Sigmoid colon (tissue), 7 donors: ENCODE measurements at places on chromosomes 12 and 14.

GRCh38 chr14:90696720-90697119, 119.5 kb downstream of the TTC7B start:
- H3K27me3 ChIP-seq: no peaks in the 10 kb centered on the region
- H3K27ac ChIP-seq: peak overlapping the region; percentile 85
- DNase-seq: no peak
- H3K4me3 ChIP-seq: no peak overlapping the region
- no peaks in the 10 kb centered on the region for H3K36me3 ChIP-seq

DNA sequence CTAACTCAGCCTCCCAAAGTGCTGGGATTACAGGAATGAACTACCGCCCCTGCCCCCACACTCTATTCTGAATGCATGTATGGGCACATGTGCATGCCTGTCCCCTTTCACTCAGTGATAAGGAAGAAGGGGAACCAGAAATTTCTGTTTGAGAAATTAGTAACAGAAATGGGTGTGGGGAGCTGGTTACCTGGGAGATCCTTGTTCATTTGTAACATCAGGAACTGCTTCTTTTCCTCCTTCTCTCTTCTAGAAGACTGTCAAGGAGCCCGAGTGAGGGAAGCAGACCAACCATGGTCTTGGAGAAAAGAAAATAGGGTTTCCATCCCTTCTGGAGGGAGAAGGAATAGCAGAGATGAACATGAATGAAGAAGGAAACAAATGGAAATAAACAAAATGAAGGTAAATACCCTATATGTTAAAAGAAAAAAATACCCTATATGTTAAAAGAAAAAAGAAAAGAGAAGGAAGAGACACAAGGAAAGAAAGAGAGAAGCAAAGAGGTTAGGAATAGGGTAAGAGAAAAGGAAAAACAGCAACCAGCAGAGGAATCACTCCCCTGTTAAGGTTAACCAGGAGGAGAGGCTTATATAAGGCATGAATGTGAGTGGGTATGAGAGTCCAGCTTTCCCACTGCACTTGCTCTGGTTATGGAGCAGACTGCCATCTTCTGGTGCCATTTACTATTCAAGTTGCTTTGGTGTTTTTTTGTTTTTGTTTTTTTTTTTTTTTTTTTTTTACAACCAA, 3.3 kb downstream of the PPP1R3E start:
- H3K27me3 ChIP-seq: no peaks in the 10 kb centered on the region
- peaks cover 33% of the 10 kb centered on the region for H3K4me1 ChIP-seq
- H3K4me3 ChIP-seq: no peak overlapping the region
- no peaks in the 10 kb centered on the region for H3K36me3 ChIP-seq
- no peak for DNase-seq

GRCh38 chr12:5203274-5203673, 159.6 kb downstream of the KCNA5 start:
- no peaks in the 10 kb centered on the region for H3K36me3 ChIP-seq
- H3K4me1 ChIP-seq: no peaks in the 10 kb centered on the region
- H3K4me3 ChIP-seq: no peak overlapping the region

DNA sequence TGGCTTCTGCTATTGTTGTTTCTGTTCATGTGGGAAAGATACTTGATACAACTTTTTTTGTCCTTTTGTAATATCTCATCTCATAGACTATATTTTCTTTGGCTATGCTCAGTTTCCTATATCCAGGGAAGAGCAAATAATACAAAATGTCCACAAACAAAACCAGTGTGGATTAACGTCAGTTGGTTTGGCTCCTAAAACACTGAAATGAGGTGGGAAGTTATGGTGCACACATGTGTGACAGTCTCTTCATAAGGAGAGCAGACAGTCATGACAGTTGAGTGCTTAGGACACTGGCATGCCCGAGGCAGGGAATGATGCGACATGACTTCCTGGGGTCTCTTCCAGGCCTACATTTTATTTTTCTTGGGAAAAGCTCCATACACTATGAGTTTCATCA, 27.5 kb downstream of the RHOJ start:
- no peak overlapping the region for H3K4me3 ChIP-seq
- H3K4me1 ChIP-seq: no peaks in the 10 kb centered on the region
- DNase-seq: no peak

DNA sequence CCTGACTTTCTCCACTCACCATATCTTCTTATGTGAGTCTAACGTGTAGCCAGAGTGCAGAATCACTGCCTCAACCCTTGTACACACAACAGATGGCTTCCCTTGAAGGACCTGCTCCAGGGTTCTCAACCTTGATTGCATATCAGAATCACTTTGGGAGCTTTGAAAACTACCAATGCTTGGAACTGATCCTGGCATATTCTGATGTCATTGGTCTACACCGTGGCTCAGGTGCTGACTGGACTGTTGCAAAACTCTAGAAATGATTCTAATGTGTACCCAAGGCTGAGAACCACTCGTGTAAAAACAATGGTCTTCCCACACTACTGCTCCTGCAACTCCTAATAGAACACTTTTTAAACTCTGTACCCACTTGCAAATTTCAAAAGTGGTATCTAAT, 18.5 kb downstream of the TMEM132D start:
- DNase-seq: no peak
- no peaks in the 10 kb centered on the region for H3K4me1 ChIP-seq
- no peak overlapping the region for H3K4me3 ChIP-seq
- H3K27me3 ChIP-seq: no peaks in the 10 kb centered on the region
- H3K27ac ChIP-seq: no peak overlapping the region
- no peaks in the 10 kb centered on the region for H3K36me3 ChIP-seq

DNA sequence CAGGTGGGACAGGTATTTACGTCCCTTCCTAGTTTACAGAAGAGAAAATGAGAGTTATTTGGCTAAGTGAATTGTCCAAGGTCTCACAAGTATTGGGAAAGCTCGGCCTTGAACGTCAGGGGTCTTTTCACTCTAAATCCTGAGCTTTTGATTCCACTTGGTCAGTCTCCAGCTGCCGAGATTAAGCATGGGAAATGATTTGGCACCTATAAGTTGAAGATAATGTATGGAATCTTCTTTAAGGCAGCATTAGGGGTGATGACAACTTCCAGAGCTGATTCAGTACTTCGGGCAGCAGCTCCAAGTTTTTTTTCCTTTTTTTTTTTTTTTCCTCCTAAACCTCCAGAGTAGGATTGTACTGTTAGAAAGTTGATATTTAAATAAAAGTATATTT, 722 bp downstream of the FAM234B start:
- no peaks in the 10 kb centered on the region for H3K36me3 ChIP-seq
- no peak for DNase-seq
- H3K4me3 ChIP-seq: peak overlapping the region; percentile 95
- H3K4me1 ChIP-seq: peaks cover 13% of the 10 kb centered on the region

DNA sequence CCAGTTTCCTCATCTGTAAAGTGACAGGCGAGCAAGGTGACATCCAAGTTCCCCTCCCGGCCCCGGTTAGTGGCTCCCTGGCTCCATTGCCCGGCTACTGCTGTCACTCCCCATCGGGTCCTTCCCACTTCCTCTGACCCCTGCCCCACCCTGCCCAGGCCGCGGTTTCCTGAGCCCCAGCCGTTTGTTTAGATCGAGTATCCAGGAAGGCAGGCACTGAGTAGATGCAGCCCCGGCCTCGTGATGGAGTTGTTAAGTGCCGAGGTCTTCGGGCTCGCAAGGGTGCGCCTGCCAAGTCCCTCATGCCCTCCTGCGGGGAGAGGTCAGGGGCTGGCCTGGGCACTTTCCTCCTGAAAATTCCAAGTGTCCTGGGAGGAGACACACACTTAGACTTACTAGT, 55.4 kb downstream of the TEAD4 start:
- H3K4me3 ChIP-seq: no peak overlapping the region
- no peak for DNase-seq
- H3K36me3 ChIP-seq: no peaks in the 10 kb centered on the region
- no peaks in the 10 kb centered on the region for H3K4me1 ChIP-seq

DNA sequence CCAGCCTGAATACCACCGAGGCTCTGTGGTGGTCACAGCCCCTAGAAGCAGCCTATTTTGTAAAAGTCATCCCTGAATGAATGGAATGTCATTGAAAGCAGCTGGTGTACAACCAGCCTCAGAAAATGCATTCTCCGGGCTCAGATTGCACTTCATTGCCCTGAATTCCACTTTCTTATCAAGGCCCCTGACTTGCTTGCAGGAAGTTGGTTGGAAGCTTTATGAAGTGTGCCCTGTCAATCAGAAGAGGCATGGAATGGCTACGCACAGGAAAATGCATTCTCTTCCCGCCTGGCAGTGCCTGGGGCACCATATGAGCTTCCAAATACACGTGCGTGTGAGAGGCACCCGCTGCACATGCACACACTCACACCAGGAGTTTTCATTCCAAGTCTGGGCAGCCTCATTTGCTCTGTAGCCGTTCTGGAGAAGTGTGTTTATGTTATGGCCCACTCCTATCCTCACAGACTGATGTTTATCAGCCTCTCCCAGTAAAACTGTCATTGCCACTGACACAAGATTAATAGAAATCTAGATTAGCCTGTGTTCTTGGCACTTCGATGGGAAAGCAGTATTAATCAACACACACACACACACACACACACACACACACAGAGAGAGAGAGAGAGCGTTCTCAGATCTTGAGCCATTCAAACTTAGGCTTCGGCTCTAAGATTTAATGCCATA, 63.9 kb downstream of the NUAK1 start:
- peak overlapping the region; percentile 60 for H3K27ac ChIP-seq
- no peak overlapping the region for H3K4me3 ChIP-seq
- no peaks in the 10 kb centered on the region for H3K27me3 ChIP-seq
- H3K4me1 ChIP-seq: peaks cover 44% of the 10 kb centered on the region

DNA sequence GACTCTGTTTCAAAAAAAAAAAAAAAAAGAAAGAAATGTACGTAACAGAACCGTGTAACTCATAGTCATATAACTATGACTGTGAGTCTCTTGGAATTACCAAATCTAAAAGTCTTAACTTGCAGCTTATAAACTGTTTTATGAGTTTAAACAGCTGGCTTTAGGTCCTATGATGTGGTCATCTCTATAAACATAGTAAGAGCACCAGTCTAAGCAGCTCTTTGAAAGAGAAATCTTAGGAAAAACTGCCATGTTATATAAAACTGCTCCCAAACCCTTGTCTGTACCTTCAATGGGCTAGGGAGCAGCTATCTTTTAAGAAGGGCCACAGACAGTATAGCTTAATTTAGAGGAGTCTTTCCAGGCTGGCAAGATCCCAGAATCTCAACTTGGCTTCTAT, 115.5 kb upstream of the AEBP2 start:
- DNase-seq: no peak
- no peaks in the 10 kb centered on the region for H3K27me3 ChIP-seq
- H3K4me1 ChIP-seq: no peaks in the 10 kb centered on the region
- H3K4me3 ChIP-seq: no peak overlapping the region
- H3K27ac ChIP-seq: no peak overlapping the region
- peaks cover 4% of the 10 kb centered on the region for H3K36me3 ChIP-seq

DNA sequence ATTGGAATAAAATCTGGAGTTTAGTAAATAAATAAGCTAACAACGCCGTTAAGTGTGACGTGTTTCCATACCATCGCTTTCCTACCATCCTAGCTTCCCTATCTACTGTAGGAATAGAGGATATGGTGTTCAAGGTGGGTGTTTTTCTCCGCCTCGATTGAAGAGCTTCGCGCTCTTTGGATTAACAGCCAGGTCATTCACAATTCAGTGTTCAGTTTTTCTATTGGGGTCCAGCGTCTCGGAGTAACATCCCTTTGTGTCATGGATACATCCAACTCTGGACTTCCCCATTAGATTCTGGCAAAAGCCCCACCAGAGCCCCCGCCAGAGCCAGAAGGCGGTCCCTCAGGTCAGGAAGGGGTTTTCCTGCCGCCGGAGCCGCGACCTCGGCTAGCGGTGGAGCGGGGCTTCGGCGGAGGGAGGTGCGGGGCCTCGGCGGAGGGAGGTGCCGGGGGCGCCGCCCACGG, 1.2 kb upstream of the SRGAP1 start:
- H3K4me3 ChIP-seq: peak overlapping the region; percentile 91
- no peaks in the 10 kb centered on the region for H3K36me3 ChIP-seq
- peaks cover 16% of the 10 kb centered on the region for H3K4me1 ChIP-seq
- no peaks in the 10 kb centered on the region for H3K27me3 ChIP-seq
- H3K27ac ChIP-seq: peak overlapping the region; percentile 93
- no peak for DNase-seq

DNA sequence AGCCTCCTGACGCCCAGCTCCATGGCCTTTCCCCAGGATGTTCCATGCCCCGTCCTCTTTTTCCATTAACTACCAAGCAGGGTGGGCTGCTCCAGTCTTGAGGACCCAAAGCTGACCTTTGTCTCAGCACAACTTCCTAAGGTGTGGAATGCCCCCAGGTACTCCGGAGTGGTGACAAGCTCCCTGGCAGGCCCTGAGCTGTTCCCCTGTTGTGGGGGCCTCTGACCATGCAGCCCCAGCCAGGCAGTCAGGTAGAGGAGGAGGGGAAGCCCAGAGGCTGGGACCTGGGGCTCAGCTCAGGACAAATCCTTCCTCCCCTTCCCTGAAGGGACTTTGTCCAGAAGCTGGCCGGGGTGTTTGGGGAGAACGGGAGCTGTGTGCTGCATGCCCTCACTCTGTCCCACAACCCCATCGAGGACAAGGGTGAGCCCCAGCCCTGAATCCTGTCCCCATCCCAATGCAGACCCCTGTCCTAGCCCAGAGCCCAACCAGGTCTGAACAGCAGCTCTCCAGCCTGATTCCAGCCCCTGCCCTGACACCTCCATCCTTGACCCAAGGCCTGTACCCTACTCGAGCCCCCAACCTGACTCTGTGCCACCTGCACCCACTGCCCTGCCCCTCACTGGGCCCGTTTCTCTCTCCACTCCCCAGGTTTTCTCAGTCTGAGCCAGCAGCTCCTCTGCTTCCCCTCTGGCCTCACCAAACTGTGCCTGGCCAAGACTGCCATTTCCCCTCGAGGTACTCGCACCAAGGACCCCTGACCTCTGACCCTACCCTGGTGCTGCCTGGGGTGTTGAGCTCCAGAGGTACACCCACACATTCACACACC, 4.4 kb downstream of the CARMIL3 start:
- H3K27ac ChIP-seq: no peak overlapping the region
- peaks cover 20% of the 10 kb centered on the region for H3K4me1 ChIP-seq
- no peak overlapping the region for H3K4me3 ChIP-seq

- no peak overlapping the region for H3K4me3 ChIP-seq
- H3K27me3 ChIP-seq: no peaks in the 10 kb centered on the region
- H3K4me1 ChIP-seq: no peaks in the 10 kb centered on the region
- DNase-seq: no peak
- no peaks in the 10 kb centered on the region for H3K36me3 ChIP-seq
- no peak overlapping the region for H3K27ac ChIP-seq
These were observed 44.4 kb upstream of the KCNK13 start for GRCh38 chr14:90017371-90017770.

DNA sequence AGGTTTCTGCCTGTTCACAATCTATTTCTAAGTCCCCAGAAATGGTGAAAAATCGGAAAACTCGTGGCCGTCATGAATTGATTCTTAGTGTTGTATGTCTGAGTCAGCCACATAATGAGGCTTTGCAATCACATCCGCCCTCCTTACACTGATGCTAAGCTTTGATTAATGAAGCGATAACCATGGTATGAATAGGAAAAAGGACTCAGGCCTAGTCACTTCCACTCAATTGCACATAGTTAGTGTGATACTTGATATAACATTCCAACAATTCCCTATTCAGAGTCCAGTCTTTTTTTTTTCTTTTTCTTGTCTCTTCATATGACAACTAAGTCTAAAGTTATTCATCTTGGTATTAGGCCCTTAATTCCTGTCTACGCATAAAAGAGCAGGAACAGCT, 1231.0 kb downstream of the VRK1 start:
- no peak for DNase-seq
- no peaks in the 10 kb centered on the region for H3K4me1 ChIP-seq
- H3K36me3 ChIP-seq: no peaks in the 10 kb centered on the region

- no peak overlapping the region for H3K27ac ChIP-seq
- no peaks in the 10 kb centered on the region for H3K36me3 ChIP-seq
- H3K4me1 ChIP-seq: peaks cover 11% of the 10 kb centered on the region
- H3K27me3 ChIP-seq: no peaks in the 10 kb centered on the region
- DNase-seq: no peak
- H3K4me3 ChIP-seq: no peak overlapping the region
These were observed 8.8 kb upstream of the LGR5 start for GRCh38 chr12:71430756-71431155.
